ENCODE measurements at places on chromosomes 5 and 9.

DNA sequence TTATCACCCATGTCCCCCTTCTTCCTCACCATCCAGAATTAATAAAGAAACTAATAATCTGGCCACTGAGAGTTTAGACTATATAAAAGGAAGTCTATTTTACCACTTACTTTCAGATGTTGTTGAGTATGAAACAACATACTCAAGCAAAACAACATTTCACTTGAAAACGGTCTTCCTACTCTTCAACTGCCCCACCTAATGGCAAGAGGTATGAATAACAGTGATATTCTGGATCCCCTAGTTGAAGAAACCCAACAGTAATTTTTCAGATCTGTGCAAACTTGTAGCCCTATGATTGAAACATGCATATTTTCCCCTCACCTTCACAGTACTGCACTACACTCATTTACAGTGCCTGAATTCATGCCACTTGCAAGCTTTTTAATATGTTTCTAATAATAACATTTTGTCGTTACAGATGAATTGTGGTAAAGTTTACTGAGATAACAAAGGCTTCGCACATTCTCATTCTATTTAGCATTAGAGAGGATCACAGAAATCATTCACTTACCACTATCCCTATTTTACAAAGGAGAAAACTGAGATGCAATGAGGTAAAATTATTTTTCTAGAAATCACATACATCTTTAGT, 267.9 kb upstream of the PDE4D start:
- DNase-seq: no peak

- no peak for DNase-seq
Observed at GRCh38 chr5:90899014-90899604, 340.5 kb downstream of the ADGRV1 start.

- no peak for DNase-seq
Observed at GRCh38 chr5:11224436-11225187, 463.6 kb upstream of the DAP start.

GRCh38 chr5:39016587-39017275, 57.5 kb downstream of the RICTOR start:
- no peak for DNase-seq

- no peak for DNase-seq
Observed at GRCh38 chr5:93078082-93079038, 502.7 kb downstream of the NR2F1-AS1 start.

DNA sequence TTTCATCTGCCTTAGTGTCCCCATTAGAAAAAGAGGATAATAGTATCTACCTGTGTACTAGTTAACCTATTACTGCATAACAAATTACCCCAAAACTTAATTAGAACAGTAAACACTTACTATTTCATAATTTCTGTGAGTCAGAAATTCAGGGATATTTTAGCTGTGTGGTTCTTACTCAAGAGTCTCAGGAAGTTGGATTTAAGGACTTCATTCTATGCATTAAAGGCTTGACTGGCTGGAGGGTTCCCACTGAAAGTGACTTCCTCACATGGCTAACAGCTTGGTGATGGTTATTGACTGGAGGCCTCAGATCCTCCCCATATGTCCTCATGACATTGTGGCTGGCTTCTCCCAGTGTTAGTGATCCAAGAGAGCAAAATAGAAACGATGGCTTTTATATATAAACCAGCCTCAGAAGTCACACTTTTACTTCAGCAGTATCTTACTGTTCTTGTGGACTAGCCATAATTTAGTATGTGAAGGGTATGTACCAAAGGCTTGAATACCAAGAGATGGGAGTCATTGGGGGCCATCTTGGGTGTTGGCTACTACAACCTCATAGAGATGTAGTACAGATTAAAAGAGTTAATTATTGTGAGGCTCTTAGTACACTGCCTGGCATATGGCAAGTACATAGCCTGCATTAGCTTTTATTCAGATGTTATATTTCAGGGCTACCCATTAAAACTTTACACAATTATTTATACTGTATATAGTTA, 9.9 kb downstream of the RAD23B start:
- DNase-seq: no peak

DNA sequence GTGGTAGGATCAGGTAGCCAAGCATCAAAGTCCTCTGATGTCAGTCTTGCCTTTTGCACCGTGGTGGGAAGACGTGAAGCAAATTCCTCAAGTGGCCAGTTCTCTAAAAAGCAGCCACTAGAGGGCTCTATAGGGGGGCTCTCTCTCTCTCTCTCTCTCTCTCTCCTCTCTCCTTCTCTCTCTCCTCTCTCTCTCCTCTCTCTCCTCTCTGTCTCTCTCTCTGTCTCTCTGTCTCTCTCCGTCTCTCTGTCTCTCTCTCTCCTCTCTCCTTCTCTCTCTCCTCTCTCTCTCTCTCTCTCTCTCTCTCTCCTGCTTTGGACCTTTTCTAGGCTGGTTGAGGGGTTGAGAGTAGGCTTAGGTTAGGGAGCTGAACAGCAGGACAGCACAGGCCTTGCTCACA, 13.9 kb upstream of the OSMR start:
- no peak for DNase-seq

DNA sequence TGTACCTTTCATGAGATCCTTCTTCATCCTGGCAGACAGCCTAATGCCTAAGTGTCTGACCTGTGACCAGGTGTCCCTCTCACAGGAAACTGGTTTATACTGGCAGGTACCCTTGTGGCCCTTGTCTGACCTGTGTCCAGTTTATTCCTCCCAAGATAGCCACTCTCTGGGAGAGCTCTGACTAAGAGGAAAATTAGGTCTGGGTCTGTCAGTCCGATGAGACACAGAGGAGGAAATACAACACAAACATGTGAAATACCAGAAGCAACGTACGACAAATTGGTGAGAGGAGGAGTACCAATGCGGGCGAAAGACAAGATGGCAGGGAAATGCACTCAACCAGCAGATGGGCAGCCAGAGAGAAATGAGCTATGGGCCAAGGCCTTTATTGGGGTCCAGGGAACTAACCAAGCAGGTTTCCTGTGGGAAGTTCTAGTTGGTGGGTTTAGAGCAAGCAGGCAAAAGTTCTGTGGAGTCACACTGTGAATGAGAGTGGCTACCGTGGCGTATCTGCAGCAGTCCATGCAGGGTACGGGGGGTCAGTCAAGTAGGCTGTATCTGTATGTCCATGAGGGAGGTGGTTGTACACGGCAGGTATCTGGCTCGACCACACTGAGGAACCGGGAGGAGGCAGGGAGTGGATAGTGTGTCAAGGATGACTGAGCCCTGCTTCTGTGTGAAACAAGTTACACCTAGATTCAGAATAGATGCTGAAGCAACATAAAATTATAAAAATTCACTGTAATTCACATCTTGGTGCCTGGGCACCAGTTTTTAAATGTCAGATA, 109.0 kb downstream of the MLLT3 start:
- DNase-seq: no peak

DNA sequence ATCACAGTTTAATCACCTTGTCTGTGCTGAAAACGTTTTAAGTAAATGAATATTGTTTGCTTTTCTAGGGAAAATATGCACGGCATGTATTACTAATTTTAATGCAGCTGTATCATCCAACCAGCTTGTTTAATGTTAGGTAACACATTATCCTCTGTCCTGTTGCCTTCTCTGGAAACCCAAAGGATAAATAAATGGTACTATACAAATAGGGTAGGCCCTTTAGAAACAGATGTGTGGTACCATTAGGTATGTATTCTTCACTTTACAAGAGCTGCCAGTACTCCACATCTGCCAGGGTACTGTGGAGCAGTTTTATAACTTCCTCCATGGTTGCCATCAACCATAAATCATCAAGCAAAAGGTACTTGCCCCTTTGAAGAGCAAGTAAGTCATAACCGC, 42.9 kb downstream of the FAF2 start:
- DNase-seq: no peak

- DNase-seq: no peak
Observed at GRCh38 chr5:139843991-139844390, 48.4 kb downstream of the PSD2 start.

- DNase-seq: no peak
Observed at GRCh38 chr5:146369691-146370090, 31.1 kb downstream of the POU4F3 start.
